NCI-H1417 (cell line): ENCODE measurements at places on chromosomes 3 and 15.

- no peak for DNase-seq
Observed at GRCh38 chr15:88980498-88980897, 67.3 kb upstream of the MFGE8 start.

DNA sequence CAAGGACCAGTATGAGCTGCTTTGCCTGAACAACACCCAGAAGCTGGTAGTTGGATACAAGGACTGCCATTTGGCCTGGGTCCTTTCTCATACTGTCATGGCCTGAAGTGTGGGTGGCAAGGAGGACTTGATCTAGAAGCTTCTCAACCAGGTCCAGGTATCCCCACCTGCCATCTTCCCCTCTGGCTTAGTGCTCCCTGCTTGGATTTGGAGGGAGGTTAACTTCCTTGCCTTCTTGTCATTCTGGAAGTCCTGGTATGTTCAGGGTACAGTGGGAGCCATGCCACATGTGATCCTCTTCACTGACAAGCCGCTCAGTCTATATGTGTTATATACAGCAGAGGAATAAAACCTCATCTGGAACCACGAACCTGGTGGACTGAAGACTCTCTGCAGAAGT lies 37.7 kb upstream of the TOPBP1 start:
- no peak for DNase-seq

GRCh38 chr3:124384527-124384926 lies 345.7 kb upstream of the UMPS start:
- DNase-seq, result no peak

- no peak for DNase-seq
Observed at GRCh38 chr3:157582637-157582973, 79.4 kb upstream of the VEPH1 start.

GRCh38 chr3:182465301-182466185 lies 327.8 kb upstream of the ATP11B start:
- DNase-seq, result no peak

DNA sequence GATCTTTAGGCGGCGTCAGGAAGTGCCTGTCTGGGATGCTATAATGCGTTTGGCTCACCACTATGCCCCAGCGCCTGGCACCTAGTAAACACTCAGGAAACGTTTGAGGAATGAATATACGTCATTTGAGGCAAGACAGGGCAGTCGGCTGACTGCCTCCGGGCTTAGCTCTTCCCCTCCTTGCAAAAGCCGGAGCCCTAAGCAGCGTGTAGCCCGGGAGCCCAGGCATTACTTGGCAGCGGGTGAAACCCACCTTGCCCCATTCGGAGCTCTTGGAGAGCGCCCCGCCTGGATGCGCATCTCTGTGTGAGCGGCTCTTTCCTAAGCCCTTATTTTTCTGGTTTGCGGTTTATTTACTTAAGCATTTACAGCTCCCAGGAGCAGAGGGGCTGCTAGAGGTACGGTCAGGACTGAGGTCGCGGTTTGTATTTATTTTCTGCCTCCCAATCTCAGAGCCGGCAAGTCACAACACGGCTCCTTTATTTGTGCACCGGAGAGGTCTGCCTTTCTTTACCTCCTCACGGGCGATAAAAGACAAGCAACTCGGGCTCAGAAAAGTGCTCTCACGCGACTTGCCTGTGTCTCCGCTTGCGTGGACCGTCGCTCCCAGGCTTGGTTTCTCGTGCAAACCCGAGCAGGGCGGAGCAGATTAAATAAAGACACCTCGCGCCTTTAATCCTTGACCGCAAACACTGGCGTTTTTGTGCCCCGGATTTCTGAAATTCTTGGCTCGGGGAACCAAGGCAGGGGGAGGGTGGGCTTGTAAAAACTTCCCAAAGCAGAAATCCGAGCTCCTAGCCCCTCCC lies 737 bp upstream of the ITPR1 start:
- peak; percentile 55 for DNase-seq

DNA sequence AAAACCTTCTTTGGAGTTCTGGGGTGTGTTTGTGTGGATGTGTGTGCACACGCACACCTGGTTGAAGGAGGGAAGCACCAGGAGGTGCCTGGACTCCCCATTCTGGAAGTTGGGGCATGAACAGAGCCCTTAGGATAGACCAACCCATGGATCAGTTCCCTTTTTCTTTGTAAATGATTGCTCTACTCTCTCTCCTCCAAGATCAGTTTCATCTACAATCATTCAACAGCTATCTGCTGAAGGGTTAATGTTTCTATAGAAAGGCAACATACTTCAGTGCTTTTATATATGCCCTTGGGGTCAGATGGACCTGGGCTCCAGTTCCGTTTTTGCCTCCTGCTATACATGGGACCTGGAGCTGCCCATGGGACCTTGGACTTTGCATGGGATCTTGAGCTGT lies 352.1 kb upstream of the CFAP20DC start:
- DNase-seq, result no peak
